Activated naive CD4-positive, alpha-beta T cell treated with Interleukin-2 at 50 U/mL for 16 hours (primary cell): ENCODE measurements at places on chromosomes 4 and X.

GRCh38 chr4:165070560-165070959 lies 16.9 kb downstream of the TRIM75 start:
- DNase-seq: no peak

DNA sequence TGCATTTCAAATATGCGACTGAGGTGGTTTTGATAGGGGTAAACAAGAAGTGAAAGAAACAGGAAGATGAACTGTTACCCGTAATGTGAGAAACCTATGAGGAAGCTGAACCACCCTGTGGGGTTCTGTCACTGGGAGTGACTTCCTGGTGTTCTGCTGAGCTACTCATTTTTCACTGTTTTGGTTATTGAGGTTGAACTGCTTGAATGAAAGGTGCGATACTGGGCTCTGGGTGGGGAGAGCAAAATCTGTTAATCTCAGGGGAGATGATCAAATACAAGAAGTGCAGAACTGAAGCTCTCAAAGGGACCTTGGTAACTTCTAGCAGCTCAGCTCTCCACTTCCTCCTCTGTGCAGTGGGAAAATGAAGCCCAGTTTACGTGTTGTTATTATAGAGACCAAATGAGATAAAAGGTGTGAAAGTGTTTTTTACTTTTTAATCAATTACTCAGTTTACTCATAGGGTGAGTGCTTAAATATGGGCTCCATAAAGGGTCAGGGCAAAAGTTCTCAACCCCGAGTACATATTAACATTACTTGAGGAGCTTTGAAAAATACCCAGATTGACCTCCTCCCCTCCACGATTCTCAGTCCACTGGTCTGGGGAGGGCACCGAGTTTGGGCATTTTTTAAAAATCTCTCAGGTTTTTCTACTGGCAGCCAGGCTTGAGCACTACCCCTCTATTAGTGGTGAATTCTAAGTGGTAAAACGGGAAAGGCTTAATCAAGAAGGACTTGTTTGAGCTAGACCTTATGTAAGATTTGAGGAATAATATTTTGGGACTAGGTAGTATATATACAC lies 66.7 kb downstream of the COQ2 start:
- peak; percentile 53 for DNase-seq

DNA sequence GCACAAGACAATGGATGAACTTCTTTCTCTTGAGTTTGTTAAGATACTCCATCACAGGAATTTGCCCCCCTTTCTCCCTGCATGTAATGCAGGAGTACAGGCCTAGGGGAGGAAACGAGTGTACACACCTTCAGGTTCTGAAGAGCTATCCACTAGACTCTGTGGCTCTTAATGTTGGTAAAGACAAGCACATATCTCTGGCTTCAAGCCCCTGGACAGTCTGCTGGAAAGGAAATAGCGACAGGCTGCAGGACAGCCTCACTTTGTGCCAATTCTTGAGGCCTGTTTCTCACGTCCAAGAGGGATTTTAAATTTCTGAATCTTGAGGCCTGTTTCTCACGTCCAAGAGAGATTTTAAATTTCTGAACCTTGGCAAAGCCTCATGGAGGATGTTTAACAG lies 87.1 kb downstream of the RLIM start:
- DNase-seq: no peak

- DNase-seq: no peak
Observed at GRCh38 chr4:8039290-8039689, 99.6 kb upstream of the AFAP1 start.

DNA sequence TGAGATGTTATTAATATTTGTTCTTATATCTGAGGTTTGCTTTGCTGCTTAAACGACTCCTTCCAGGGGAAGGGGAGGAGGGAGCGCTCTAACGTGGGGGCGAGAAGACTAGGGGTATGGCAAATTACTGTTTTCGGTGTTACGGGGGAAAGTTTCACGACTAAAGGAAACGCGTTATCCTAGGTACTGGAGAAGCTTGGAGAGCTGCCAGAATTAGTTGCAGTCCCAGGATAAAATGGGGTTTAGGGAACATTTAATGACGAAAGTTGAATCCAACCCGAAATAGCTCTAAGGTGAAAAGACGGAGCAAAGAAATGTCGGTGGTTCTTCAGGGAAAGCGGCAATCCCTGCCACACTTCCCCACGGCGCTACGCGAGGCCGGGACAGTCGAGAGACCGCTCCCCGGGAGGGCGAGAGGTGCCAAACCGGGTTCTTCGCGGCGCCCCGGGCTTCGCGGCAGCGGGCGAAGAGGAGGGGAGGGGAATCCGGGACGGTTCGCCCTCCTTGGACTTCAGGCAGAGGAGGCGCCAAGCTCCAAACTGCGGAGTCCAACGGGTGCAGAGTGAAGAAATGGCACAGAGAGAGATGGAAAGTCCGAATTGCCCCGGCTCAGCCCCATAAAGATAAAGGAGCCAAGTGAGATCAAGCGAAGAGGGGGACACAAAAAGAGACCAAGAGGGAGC lies 724 bp downstream of the THOC2 start:
- peak; percentile 7 for DNase-seq

DNA sequence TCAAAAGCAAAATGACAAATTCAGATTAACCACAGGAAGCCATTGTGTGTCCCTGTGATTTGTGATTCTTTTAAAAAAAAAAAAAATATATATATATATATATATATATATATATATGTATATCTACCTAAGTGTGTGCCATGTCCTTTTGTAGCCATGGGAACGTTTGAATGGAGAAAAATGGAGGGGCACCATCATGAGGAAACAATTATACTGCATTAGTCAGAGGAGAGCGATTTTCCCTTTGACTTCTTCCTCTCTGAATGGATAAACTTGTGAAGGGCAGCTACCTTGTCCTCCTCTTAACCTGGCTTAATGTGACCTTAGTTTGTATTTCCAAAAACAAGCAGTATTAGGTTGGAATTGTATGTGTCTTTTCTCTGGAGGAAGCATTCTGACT lies 23.3 kb upstream of the CBLL2 start:
- no peak for DNase-seq

DNA sequence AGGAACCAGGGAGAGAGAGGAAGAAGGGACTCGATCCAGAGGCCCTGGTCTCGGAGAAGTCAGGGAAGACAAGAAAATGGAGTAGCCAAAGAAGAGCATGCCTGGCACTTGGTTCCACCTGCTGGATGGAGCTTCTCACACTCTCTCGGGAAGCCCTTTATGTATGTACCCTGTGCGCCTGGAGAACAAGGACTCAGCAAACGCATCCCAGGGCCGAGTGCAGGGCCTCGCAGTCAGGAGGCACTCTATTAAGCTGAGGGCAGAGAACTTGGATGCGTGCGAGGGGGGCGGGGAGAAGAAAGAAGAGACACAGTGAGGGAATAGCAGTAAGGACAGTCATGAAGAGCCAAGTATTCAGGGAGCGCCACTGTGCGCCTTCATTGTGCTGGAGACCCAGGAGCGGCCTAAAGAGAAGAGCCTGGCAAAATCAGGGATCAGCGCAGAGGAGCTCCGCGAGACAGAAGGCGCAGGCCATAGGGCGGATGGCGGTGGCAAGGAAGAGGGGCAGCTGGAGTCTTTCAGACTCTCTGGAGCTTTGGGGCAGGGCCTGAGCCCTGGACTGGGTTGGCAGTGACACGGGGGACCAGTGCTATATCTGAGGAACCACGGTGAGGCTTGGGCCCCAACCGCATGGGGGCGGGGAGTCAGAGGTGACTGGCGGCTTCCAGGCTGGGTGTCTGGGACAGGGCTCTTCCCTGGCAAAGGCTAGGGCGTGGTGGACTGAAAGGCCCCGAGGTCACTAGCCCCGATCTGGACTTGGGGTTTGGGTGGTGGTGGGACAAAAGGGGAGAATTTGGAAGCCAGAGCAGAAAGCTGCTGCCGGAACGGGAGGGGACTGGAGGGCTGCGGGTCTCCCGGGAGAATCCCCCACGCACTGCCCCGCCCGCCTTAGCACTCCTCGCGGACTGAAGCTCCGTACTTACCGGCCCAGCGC lies 1.9 kb upstream of the SEPTIN6 start:
- DNase-seq: no peak

GRCh38 chr4:87804871-87805270 lies 5.5 kb downstream of the IBSP start:
- DNase-seq: no peak

DNA sequence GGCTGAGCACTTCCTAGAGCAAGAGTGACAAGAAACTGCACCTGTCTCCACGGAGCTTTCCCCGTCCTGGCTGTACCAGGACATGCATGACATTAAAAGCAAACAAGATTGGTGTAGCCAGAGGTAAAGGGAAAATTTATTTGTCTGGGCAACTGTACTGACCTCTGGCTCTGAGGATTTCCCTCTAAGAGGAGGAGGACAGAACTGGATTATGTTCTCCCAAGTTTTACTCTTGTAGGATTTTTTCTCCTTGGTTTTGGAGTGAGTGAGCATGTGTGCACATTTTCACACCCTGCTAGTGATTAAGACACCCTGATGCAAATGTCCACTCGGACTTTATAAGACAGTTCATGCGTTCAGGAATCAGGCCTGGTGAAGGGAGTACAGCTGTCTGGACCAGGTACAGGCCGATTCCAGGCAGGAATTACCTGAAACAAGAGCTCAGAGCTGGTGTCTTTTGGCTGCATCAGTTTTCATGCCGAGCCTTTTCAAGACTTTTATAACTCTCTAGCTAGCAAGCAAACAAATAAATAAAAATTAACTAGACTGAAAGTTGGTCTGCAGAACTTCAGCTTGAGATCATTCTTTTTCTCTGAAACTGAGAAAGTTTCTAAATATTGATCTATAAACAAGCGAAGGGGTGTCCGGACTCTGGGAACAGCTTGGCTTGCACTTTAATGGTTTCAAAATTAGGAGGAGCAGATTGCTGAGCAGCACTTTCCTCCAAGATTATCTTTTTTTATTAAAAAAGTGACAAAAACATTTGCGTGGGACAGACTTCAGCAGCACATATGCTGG lies 51.3 kb upstream of the SPRY1 start:
- no peak for DNase-seq

DNA sequence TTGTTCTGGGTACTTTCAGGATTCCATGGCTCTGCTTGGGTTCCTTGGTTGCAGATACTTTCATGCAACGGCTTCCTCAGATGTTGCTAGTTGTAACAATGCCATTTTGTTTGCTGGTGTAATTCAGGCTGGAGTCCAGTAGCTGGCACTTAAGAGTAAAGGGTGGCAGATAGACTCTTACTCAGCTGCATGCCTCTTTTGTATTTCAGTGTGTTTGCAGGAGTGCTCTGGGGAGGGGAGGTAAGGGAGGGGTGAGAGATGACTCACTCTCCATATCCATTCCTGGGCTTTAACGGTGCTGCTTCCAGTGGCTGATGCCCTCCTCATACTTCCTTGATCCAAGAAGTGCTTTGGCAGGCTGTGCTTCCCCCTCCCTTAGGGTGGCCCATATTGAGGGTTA lies 155.2 kb downstream of the ZNF330 start:
- no peak for DNase-seq

GRCh38 chrX:952816-953215 lies 259.6 kb downstream of the CRLF2 start:
- DNase-seq: no peak

DNA sequence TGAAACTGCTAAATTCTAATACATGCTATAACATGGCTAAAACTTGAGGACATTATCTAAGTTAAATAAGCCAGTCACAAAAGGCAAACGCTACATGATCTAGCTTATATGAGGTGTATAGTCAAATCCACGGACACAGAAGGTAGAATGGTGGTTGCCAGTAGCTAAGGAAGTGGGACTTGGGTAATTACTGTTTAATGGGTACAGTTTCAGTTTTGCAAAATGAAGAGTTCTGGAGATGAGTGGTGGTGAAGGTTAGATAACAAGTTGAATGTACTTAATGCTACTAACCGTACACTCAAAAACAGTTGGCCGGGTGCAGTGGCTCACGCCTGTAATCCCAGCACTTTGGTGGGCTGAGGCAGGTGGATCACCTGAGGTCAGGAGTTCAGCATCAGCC lies 644.5 kb upstream of the DIPK2B start:
- no peak for DNase-seq

- peak; percentile 54 for DNase-seq
Observed at GRCh38 chrX:154457491-154458115, 478 bp upstream of the PLXNA3 start.

GRCh38 chrX:3052860-3053259 lies 11.6 kb downstream of the ARSF start:
- no peak for DNase-seq

GRCh38 chr4:111399623-111400022 lies 745.6 kb upstream of the FAM241A start:
- DNase-seq: no peak

DNA sequence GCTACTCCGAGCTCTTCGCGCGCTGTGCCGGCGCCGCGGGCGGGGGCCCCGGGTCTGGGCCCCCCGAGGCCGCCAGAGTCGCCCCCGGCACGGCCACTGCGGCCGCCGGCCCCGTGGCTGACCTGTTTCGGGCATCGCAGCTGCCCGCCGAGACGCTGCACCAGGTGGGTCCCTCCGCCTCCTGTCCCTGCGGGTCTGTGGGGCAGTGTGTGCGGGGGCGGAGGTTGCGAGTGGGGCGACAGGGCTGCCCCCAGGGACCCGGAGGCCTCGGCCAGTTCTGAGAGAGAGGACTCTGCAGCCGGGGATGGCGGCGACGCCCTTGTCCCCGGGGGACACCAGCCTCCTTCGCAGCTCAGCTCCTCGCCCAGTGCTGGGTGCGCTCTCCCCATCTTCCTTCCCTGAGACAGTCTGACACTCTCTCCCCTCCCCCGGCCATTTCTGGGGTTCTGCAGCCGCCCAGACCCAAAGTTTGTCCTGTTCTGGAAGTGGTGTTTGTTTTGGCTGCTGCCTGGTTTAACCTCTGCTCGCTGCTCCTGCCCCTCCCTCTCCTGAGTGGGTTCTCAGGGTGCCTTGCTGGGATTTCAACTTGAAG lies 609 bp downstream of the REPS2 start:
- DNase-seq: peak; percentile 2

- DNase-seq: no peak
Observed at GRCh38 chrX:67604979-67605703, 61.3 kb downstream of the AR start.

DNA sequence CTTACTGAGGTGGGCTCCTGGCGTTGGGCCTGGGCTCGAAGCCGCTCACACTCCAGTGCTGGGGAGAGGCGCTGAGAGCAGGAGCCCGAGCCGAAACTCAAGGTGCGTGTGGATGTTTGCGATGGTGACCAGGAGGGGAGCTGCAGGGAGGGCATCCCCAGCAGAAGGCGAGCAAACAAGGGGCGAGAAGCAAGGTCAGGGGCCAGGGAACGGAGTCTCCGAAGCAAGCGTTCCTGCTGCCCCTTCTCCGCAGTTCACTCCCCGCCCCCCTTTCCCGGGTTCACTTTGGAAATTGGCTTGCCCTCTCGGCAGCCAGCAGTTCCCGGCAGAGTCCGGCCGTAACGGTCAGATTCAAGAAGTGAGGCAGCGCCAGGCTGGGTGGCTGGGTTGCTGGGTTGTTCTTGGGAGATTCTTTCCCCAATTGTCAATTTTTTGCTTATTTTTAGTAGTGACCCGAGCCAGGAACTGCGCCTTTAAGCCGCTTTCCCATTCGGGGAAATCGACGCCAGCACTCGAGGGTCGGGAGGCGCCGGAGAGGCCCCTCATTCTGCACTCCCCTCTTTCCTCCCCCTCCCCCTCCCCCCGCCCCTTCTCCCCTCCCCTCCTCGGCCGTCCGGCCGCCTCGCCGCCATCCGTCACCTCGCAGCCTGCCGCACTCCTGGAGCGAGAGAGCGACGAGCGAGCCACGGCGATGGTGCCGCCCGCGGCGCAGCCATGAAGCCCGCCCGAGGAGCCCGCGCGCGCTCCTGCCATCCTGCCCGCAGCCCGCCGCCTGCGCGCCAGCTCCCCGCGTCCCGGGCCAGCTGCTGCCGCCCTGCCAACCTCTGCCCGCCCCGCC lies at the start of gene FRMPD3:
Gene FRMPD3, plus strand, starts transcription at position 655 of the 838 bp plus-strand sequence. CDS start 76,937 bp downstream, outside the sequence.
- DNase-seq: no peak

- DNase-seq: no peak
Observed at GRCh38 chrX:44770121-44770520, 73.7 kb upstream of the DUSP21 start.

- peak; percentile 59 for DNase-seq
Observed at GRCh38 chr4:38177035-38177546, 216.9 kb downstream of the PTTG2 start.

- no peak for DNase-seq
Observed at GRCh38 chrX:29617276-29617675, 598.1 kb upstream of the MAGEB2 start.
